ENCODE measurements at places on chromosomes 13 and 19. TPM values are rescaled to one million over a fixed set of nuclear protein-coding genes. Genes with fewer than 3 reads are reported as not detected.

The PLPP2 gene
- 19.2 TPM for polyA plus RNA-seq

The XAB2 gene
- 33.7 TPM for polyA plus RNA-seq

The LGALS14 gene
- polyA plus RNA-seq, result not detected

The ZNF675 gene
- 5.7 TPM for polyA plus RNA-seq

The GNA15 gene
- 6.9 TPM for polyA plus RNA-seq

The ERFL gene
- not detected for polyA plus RNA-seq

The ARRDC5 gene
- polyA plus RNA-seq, result not detected

The PTH2 gene
- not detected for polyA plus RNA-seq

The CADM4 gene
- 4.2 TPM for polyA plus RNA-seq

The C13orf42 gene
- polyA plus RNA-seq, result not detected

The TUBB4A gene
- polyA plus RNA-seq, result 2.0 TPM

The DIAPH3 gene
- 0.24 TPM for polyA plus RNA-seq

The LILRB5 gene
- polyA plus RNA-seq, result 13.5 TPM

The ZNF579 gene
- 7.8 TPM for polyA plus RNA-seq

The OR10H1 gene
- polyA plus RNA-seq, result not detected

The ZNF429 gene
- 8.5 TPM for polyA plus RNA-seq

The LRRC63 gene
- polyA plus RNA-seq, result 0.04 TPM

All from adipose tissue (tissue), 3 donors.